ENCODE measurements at places on chromosomes 1 and 21.

GRCh38 chr1:58964880-58965279 lies 181.0 kb upstream of the JUN start:
- DNase-seq = no peak

DNA sequence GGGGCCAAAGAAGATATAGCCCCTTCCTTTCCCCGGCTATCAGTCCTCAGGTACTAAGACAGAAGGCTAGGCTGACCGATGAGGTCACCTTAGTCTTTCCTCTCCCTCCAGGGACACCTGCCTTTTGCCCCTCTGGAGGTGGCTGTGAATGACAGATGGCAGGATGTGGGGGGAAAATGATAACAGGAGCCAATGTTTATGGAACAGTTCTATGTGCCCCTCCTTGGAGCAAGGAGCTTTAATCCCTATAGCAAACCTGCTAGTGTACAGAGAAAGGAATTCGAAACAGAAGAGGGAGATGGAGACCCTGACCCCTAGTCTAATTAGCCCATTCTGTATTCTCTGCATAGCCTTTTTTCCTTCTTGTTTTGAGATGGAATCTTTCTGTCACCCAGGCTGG lies 28.1 kb downstream of the SERINC2 start:
- DNase-seq = no peak

DNA sequence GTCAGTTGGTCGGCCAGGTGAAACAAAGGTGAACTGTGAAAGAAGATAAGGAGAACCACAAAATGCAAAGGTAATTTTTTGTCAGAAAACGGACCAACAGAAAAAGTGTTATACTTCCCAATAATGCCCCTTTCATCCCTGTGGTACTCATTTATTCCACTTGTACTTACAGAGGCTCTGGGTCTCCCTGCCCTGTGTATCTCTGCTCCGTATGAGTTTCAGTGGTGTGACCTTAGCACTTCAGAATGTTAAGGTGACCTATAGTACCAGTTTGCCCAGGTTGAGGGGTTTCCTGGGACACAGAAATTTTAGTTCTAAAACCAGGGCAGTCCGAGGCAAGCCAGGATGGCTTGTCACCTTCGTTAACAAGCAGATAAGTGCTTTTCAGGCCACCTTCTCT lies 254.8 kb downstream of the OLFM3 start:
- no peak for DNase-seq

DNA sequence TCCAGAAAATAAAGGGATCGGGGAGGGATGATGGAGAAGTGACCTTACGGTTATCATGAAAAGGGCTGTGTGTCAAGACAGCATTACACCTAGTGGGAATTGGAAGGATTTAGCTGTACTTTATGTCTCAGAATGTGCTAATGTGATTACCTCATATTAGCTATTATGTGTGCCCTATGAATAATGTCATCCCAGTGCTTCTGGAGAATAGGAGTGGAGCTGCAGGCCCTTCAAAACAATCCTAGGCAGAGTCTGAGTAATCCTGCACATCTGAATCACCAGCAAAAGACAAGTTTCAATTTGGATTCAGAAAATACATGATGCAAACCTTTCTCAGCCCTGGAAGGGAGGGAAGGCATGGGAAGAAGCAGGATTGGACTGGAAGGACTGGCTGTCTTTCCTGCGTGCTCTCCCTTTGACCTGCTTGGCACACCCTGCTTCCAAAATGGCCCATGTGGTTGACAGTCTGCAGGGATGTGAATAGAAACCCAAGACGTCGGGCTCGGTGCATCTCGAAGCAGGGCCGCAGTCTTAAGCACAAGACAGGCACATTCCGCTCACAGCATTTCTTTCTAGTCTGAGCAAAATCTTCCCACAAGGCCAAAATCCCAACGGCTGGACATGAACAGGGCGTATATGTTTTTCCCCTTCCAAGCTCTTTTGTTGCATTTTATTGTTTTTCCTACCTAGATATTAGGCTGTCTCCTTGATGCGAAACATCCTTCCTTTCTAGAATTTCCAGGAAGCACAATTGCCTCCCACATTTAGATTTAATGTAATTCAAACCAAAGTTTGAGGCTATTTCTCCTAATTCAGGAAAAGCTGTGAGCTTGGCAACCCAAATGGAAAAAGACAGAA lies 54.3 kb upstream of the TARBP1 start:
- no peak for DNase-seq

- DNase-seq = peak; percentile 76
Observed at GRCh38 chr21:25039461-25040380, 567.6 kb downstream of the MRPL39 start.

- DNase-seq = no peak
Observed at GRCh38 chr1:96559181-96559580, 162.4 kb upstream of the PTBP2 start.

DNA sequence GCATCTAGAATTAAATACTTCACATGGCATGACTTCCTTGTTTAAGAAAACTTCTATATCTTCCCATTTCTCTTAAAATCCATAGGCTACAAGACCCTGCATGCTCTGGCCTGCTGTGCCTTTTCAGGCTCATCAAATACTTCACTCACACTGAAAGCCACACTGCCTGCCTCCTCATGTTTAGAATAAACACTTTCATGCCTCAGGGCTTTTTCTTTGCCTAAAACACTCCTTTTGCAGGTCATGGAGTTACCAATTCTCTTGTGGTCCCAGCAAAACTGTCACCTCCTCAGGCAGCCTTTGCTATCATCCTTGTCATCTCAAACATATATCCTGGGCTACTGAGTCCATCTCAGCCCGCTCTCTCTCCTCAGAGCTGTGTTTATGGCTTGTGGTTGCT lies 5.5 kb downstream of the SGIP1 start:
- no peak for DNase-seq

DNA sequence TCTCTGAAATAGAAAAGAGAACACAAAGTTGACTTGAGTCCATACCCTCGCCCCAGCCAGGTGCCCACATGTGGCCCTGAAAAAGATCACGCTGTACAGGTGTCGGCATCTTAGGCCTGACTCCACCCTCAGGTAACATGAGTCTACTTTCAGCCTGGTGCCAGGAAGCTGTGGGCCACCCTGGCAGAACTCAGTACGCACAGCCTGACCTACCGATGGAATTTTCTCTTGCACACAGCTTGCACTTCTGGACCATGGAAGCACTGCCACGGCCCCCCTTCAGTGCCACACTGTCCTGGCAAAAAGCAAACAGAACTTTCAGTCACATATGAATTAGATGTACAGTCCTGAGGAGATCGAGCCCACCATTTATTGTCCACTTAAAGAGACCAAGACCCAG lies 2.2 kb downstream of the CZIB start:
- DNase-seq = no peak

DNA sequence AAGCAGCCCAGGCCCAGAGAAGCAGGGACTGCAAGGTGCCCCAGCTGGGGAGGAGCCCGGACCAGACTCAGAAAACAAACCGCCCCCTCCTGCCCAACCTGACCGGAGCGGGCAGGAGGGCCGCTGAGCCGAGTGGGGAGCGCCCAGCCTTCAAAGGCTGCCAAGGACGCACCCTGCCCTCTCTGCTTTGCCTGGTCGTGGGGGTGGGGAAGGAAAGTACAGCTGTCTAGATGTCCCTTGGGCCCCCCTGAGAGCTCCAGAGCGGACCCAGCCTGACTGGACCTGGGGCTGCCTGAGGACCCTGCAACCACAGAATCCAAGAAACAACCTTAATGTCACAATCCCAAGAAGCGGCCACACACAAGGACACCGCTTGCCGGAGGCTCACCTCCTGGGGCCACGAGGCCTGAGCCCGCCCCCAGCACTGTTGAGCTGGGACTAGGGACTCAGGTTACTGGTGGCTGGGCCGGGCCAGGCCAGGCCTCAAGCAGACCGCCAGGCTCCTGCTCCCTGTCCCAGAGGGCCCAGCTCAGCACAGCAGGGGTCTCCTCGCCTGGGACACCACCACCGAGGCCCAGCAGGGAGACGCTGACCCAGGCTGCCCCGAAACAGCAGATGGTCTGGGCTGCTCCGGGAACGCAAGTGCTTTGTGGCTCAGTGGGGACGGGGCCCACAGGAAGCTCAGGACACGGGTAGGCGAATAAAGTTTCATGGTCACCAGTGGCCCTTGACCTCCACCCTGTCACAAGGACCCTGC lies 1.4 kb downstream of the DVL1 start:
- no peak for DNase-seq

- DNase-seq = no peak
Observed at GRCh38 chr1:12610305-12610935, 7.6 kb downstream of the DHRS3 start.

DNA sequence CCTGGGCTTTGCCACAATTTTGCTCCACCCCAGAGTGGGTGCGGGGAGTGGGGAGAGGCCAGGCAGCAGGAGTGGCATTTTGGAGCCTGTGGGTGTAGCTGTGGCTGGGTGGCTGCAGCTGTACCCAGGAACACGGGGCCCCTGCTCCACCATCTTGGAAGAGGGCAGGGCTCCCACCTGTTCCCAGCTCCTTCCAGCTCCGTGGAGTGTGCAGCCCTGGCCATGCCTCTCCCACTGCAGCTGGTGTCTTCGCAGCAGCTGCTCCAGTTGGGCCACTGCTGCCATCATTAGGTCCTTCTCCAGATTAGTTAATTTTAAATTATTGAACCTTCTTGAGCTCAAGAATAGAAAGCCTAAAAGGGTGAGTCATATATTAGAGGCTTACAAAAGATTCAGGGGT lies 17.6 kb downstream of the FAM20B start:
- DNase-seq = no peak

GRCh38 chr1:21659099-21659923 lies 9.8 kb downstream of the RAP1GAP start:
- DNase-seq = peak; percentile 63

DNA sequence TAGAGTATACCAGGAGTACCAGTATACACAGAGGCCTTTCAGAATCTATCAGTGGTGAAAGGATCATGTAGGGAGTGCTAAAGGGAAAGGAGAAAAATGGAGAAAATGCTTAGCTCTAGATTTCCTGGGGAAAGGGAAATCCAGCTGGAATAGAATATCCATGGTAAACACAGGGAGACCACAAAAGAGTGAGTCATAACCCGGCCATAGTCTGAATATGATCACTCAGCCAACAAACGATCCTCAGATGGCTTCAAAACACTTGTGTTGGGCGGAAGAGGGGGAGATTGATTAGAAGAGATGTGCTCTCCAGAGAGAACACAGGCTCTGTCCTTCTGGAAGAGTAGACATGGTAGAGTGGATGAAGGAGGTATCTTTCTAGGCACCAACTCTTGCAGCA lies 180.6 kb downstream of the PAPPA2 start:
- DNase-seq = no peak

GRCh38 chr1:234724516-234725176 lies 114.7 kb upstream of the IRF2BP2 start:
- DNase-seq = no peak

- DNase-seq = no peak
Observed at GRCh38 chr1:41773144-41773591, 145.6 kb downstream of the HIVEP3 start.

- no peak for DNase-seq
Observed at GRCh38 chr1:244394826-244395765, 56.6 kb downstream of the ADSS2 start.

DNA sequence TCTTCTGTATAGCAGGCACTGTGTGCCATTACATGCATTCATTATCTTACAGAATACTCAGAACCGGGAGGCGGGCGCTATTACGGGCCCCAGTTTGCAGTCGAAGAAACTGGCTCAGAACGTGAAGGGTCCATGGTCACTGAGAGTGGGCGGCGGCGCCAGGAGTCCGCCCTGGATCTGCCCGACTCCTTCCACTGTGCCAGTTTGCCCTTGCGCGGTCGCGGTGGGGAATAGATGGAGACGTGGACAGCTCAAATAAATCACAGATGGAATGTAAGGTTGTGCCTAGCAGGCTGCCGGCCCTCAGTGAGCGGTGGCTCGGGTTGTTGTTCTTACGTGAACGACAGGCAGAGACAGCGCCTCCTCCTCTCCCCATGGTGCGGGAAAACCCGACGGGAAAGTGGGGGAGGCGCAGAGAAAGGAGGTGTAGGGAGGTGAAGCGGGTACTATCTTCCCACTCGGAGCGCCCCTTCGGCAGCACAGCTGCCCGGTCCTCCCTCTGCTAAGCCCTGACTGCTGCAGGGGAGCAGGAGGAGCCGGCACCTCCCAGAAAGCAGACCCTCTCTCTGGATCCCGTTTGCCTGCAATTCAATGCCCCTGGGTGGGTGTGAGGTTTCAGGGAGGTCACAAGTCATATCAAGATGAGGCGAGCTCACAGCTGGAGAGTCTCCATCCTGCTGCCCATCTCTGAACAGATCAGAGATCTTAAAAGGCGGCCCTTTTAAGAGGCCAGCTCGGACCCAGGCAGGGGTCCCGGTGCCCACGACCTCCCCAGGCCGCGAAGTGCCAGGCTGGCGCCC lies 1.1 kb downstream of the COL9A2 start:
- DNase-seq = no peak

GRCh38 chr21:17391811-17392340 lies 121.0 kb upstream of the CXADR start:
- no peak for DNase-seq

DNA sequence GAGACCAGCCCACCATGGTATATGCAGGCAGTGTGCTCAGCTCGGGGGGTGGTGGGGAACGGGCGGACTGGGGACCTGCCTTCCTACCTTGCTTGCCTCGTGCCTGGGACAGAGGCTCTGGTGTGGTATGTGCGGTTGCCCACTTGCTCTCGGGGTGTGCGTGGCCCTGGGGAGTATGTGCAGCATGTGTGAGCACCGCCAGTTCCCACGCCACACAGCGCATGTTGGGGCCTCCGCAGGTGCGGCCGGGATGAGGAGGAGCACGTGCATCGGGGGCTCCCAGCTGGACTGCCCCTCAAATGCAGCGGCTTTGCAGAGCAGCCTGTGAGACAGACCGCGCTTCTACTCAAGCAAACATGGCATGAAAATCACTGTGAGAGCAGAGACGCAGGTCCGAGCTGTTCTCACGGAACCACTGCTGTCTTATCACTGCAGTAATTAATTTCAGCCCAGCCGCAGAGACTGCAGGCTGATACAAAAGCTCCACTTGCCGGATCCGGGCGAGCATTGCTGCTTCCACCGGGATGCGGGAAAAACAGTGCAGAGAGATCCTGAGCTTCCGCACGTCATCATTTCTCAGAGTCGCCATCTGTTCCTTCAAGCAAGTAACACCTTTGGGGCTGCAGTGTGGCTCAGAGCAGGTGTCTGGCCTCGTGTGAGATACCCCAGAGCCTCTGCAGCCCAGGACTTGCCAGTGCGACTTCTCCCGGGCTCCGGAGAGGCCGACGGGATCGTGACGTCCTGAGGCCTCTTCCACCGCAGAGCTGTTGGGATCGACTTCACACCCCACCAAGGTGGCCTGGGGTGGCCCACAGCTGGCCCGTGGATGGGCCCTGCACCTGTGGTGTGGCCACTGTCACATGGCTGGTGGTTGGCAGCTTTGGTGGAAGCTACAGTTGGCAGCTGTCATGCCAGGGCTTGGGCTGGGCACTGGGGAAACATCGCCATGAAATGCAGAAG lies 92.6 kb upstream of the ACTRT2 start:
- DNase-seq = no peak

DNA sequence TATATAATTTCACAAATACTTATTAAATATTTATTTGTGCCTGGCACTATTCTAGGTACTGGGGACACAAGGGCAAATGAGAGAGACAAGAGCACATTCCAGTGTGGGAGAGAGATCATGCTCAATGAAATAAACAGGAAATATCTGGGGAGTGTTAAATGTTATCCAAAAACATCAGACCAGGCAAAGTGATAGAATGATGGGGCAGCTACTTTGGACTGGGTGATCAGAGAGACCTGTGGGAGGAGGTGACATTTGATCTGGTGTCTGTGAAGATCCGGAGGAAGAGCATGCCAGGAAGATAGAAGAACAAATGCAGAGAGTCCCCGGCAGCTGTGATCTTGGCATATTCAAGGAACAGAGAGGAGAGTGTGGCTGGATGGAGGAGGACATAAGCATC lies 27.5 kb upstream of the GNG12 start:
- no peak for DNase-seq

Data from NCI-H446 (cell line).